Thyroid gland (tissue), 4 donors: ENCODE measurements at places on chromosomes 2 and 18. TPM values are rescaled to one million over a fixed set of nuclear protein-coding genes. Genes with fewer than 3 reads are reported as not detected.

ALPI gene
- total RNA-seq, result not detected

GFPT1 gene
- 83.4 TPM for total RNA-seq

C2orf68 gene
- 30.1 TPM for total RNA-seq

- H3K4me1 ChIP-seq, result no peaks in the 10 kb centered on the region
- H3K4me3 ChIP-seq, result no peak overlapping the region
- no peaks in the 10 kb centered on the region for H3K36me3 ChIP-seq
- DNase-seq, result no peak
- H3K27me3 ChIP-seq, result no peaks in the 10 kb centered on the region
Measured at GRCh38 chr2:227615906-227616305, 1.3 kb upstream of the SCYGR3 start.

DNA sequence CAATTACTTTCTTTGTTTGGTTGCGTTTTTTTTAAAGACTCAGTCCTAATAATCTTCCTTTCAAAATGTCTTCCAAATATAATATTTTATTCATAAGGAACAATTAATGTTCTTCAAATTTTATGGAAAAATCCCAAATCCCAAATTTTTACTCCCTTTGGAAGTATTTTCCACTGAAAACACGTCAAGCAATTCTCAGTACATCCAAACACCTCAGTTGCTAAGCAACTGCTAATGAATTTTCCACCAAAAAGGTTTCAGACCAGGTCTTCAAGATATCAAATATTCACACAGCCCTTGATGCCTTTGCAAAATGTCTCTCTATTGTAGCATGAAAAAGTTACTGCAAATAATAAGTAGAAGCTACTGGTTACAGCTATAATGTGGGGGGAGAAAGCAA, 140.1 kb downstream of the DSEL start:
- H3K4me1 ChIP-seq, result no peaks in the 10 kb centered on the region
- DNase-seq, result no peak
- H3K4me3 ChIP-seq, result no peak overlapping the region
- no peaks in the 10 kb centered on the region for H3K36me3 ChIP-seq
- no peaks in the 10 kb centered on the region for H3K27me3 ChIP-seq
- H3K27ac ChIP-seq, result no peak overlapping the region

GRCh38 chr2:105865222-105865913, 120.7 kb downstream of the NCK2 start:
- H3K4me3 ChIP-seq, result no peak overlapping the region
- H3K27me3 ChIP-seq, result no peaks in the 10 kb centered on the region

- H3K36me3 ChIP-seq, result no peaks in the 10 kb centered on the region
- no peak overlapping the region for H3K4me3 ChIP-seq
- H3K27ac ChIP-seq, result no peak overlapping the region
- no peak for DNase-seq
Measured at GRCh38 chr2:68739595-68740399, 5.2 kb downstream of the ARHGAP25 start.

- no peaks in the 10 kb centered on the region for H3K27me3 ChIP-seq
- DNase-seq, result peak; percentile 60
- H3K4me3 ChIP-seq, result no peak overlapping the region
- peaks cover 29% of the 10 kb centered on the region for H3K4me1 ChIP-seq
Measured at GRCh38 chr2:234954551-234954992, 2.8 kb downstream of the SH3BP4 start.

DNA sequence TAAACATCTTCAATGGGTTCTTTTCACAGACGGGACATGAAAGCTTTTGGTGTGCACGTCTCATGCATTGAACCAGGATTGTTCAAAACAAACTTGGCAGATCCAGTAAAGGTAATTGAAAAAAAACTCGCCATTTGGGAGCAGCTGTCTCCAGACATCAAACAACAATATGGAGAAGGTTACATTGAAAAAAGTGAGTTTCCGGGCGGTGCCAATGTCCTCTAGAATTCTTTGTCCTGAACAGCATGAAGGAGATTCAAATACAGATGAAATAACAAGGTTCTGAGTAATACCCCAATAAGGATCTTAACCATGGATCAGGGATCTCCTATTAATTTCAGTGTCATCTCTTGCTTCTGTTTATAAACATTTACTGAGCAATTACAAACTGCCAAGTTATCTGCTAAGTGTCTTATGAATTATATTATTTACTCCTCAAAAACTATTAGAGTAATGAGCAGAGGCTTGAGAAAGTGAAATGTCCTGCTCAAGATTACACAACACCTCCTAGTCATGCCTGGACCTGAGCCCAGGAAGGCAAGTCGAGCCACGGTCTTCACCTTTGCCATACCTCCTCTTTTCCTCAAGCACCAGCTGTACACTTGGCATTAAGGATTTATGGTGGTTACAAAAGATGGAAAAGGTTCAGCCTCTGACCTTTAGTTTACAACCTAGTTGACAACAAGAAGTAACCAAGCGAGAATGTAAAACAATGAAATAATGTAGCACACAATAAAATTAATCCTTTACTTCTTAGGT, 22.6 kb downstream of the DHRS9 start:
- H3K27ac ChIP-seq, result no peak overlapping the region
- H3K36me3 ChIP-seq, result no peaks in the 10 kb centered on the region
- no peaks in the 10 kb centered on the region for H3K4me1 ChIP-seq

DNA sequence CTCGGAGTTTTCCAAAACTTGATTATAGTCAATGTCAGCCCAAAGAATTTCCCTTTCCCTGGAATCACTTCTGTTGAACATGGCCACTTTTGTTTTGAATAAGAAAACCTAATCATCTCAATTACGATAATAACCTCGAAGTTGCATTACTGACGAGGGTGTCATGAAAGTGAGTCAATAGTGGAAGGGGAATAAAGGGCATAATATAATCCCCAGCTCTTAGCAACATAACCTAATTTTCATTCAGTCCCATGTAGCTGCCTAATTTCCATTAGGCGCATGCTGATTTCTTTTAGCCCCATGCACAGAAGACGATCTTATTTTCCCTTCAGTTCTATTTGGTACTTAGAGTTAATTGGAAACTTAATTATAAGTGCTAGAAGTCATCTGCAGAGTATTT, 51.1 kb upstream of the RAPH1 start:
- peaks cover 46% of the 10 kb centered on the region for H3K4me1 ChIP-seq
- no peak for DNase-seq
- H3K4me3 ChIP-seq, result no peak overlapping the region
- no peaks in the 10 kb centered on the region for H3K36me3 ChIP-seq
